ENCODE measurements at places on chromosomes 4 and X.

- no peak overlapping the region for H3K4me3 ChIP-seq
- peaks cover 3% of the 10 kb centered on the region for H3K27me3 ChIP-seq
- H3K4me1 ChIP-seq = peaks cover 19% of the 10 kb centered on the region
- DNase-seq = no peak
- H3K36me3 ChIP-seq = no peaks in the 10 kb centered on the region
- no peak overlapping the region for H3K27ac ChIP-seq
Measured at GRCh38 chr4:168758351-168758876, 251.6 kb downstream of the CBR4 start.

DNA sequence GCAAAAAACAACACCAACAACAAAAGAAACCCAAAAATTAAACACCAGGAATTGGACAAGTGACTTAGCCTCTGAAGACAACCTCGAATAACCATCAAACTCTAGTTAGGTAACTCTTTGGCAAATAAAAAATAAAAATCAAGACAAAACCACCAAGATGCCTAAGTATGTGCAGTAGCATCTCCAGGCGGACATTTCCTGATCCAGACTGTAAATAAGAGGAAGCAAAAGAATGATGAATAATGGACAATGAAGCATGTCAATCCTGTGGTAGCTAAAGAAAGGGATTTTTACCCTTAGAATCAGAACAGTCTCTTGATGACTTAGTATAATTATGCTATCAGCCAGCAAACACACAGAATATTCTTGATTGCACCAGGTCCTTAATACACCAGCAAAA, 276.7 kb upstream of the DIAPH2 start:
- H3K4me1 ChIP-seq = no peaks in the 10 kb centered on the region
- no peaks in the 10 kb centered on the region for H3K27me3 ChIP-seq
- no peak overlapping the region for H3K27ac ChIP-seq
- DNase-seq = no peak
- H3K36me3 ChIP-seq = no peaks in the 10 kb centered on the region

DNA sequence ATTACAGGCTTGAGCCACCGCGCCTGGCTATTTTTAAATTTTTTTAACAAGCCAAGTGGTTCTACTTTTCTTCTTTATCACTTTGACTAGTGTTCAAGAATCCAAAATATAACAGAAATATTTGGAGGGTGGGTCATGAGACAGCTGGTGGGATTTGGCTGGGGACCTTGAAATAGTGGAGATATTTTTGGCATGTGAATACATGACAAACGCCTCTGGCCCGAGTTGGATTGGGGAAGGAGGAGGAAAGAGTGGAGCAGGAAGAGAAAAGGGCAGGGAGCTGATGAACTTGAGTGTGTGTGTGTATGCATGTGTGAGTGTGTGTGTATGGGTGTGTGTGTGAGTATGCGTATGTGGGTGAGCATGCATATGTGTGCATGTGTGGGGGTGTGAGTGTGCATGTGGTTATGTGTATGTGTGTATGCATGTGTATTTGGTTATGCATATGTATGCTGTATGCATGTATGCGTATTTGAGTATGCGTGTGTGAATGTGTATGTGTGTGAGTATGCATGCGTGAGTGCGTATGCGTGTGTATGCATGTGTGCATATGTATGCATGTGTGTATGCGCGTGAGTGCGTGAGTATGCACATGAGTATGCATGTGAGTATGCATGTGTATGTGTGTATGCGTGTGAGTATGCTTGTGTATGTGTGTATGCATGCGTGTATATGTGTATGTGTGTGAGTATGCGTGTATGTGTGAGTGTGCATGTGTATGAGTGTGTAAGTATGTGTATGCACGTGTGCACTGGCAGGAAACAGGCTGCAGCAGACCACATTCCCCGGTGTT, 49.6 kb downstream of the JADE1 start:
- no peak overlapping the region for H3K4me3 ChIP-seq
- peaks cover 46% of the 10 kb centered on the region for H3K4me1 ChIP-seq
- no peak overlapping the region for H3K27ac ChIP-seq
- no peaks in the 10 kb centered on the region for H3K27me3 ChIP-seq

DNA sequence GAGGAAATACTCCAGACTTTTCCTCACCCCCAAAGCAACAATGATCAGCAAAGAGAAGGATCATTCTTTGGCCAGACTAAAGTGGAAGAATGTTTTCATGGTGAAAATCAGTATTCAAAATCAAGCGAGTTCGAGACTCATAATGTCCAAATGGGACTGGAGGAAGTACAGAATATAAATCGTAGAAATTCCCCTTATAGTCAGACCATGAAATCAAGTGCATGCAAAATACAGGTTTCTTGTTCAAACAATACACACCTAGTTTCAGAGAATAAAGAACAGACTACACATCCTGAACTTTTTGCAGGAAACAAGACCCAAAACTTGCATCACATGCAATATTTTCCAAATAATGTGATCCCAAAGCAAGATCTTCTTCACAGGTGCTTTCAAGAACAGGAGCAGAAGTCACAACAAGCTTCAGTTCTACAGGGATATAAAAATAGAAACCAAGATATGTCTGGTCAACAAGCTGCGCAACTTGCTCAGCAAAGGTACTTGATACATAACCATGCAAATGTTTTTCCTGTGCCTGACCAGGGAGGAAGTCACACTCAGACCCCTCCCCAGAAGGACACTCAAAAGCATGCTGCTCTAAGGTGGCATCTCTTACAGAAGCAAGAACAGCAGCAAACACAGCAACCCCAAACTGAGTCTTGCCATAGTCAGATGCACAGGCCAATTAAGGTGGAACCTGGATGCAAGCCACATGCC, 89.7 kb downstream of the TET2 start:
- H3K4me1 ChIP-seq = peaks cover 11% of the 10 kb centered on the region
- H3K4me3 ChIP-seq = no peak overlapping the region
- no peaks in the 10 kb centered on the region for H3K27me3 ChIP-seq
- no peak for DNase-seq
- no peak overlapping the region for H3K27ac ChIP-seq
- peaks cover 49% of the 10 kb centered on the region for H3K36me3 ChIP-seq

- H3K36me3 ChIP-seq = no peaks in the 10 kb centered on the region
- H3K27me3 ChIP-seq = peaks cover 77% of the 10 kb centered on the region
- H3K4me1 ChIP-seq = peaks cover 36% of the 10 kb centered on the region
- peak overlapping the region; percentile 52 for H3K4me3 ChIP-seq
Measured at GRCh38 chr4:76993787-76994641, 44.5 kb downstream of the SEPTIN11 start.

GRCh38 chr4:140236654-140237169, 82.7 kb upstream of the MAML3 start:
- H3K27me3 ChIP-seq = peaks cover 3% of the 10 kb centered on the region
- no peak overlapping the region for H3K4me3 ChIP-seq
- H3K4me1 ChIP-seq = peaks cover 37% of the 10 kb centered on the region
- DNase-seq = no peak
- H3K27ac ChIP-seq = no peak overlapping the region

DNA sequence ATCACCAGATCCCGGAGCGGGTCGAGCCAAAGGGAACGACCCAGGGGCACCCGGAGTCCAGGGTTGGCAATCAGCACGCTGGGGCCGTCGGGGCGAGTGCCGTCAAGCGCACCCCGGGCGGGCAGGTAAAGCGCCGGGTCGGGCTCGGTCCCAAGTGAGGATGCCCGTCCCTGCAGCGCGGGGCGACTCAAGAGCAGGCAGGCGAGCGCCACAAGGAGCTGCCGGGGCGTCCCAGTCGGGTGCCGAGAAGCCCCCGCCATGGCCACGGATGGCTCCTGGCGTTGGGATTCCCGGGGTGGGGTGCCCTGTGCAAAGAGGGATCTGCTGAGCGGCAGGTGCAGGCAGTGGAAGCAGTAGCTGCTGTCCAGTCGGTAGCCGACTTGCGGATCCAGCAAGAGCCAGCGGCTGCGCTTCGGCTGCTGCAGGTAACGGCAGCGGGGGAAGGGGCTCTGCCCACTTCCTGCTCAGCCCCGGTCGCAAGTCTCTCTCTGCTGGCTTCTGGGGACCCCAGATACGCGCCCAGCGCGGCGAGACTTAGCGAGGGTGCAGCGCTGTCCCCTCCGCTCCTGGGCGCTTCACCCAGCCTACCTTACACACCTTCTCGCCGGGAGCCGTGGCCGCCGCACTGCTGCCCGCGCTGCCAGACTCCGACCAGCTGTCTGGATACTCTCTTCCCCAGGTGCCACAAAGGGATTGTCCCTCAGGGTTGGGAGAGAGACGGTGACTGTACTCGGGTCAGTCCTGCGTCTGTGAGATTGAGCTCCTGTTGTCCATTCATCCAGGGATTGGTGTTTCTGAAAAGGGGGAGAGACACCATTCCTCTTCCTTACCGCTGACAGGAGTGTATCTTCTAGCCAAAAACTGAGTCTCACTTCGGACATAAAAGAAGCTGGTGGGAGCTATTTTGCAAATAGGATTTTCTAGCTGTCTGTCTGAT, at the start of gene FREM3:
Gene FREM3, minus strand, starts transcription at position 260 of the 937 bp plus-strand sequence. Its CDS starts 0 bp downstream, at position 260.
- DNase-seq = no peak
- H3K36me3 ChIP-seq = no peaks in the 10 kb centered on the region
- H3K27me3 ChIP-seq = peaks cover 66% of the 10 kb centered on the region
- peak within 1 kb of the TSS; percentile 76 for H3K4me3 ChIP-seq

DNA sequence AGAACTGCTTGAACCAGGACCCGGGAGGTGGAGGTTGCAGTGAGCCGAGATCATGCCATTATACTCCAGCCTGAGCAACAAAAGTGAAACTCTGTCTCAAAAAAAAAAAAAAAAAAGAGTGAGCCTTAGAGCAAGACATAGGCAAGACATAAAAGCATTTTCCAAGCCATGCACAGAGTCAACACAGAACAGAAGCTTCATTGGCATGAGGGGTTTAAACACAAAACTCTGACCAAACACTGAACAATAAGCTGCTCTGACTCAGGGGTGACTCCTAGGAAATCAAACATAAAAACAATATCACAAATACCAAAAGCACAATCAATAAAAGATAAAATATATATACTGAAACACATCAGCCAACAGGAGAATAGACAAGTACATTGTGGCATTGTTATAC, 136.8 kb downstream of the PLS3 start:
- H3K27ac ChIP-seq = no peak overlapping the region
- H3K4me3 ChIP-seq = no peak overlapping the region
- no peaks in the 10 kb centered on the region for H3K4me1 ChIP-seq
- no peak for DNase-seq

DNA sequence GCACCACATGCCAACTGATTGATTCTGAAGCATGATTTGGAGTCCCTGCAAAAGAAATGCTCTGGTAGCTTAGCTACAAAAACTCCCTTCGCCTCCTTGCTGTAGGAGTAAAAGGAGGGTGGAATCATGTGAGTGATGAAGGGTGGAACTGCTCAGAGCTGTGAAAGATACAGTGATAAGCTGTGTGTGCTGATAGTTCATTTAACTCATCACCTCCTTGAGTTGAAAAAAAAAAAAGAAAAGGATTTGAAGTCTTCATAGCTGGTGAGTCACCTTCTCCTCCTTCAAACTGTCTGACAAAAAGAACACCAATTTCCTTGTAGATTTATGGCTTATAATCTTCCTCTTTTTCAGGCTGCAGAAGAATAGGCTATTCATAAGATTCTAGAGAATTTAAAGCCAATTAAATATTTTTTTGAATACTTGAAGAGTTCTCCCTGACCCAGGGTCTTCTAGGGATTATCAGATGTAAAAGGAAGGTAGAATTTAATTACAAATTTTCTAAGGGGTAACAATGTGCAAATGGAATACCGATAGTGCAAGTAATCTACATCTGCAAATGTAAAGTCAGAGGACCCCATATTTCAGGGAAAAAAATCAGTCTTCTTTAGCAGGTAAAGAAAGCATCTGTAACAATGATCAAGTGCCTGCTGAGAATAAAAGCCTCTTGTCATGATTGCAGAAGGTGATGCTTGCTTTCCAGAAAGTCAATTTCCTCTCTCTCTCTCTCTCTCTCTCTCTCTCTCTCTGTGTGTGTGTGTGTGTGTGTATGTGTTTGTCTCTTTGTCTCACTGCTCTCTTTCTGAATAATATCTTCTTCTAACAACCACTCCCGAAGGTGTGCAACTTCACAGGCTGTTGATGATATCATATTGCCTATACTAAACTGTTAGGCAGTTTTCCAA, 208.8 kb upstream of the VEGFC start:
- DNase-seq = no peak
- no peaks in the 10 kb centered on the region for H3K36me3 ChIP-seq
- no peaks in the 10 kb centered on the region for H3K27me3 ChIP-seq

DNA sequence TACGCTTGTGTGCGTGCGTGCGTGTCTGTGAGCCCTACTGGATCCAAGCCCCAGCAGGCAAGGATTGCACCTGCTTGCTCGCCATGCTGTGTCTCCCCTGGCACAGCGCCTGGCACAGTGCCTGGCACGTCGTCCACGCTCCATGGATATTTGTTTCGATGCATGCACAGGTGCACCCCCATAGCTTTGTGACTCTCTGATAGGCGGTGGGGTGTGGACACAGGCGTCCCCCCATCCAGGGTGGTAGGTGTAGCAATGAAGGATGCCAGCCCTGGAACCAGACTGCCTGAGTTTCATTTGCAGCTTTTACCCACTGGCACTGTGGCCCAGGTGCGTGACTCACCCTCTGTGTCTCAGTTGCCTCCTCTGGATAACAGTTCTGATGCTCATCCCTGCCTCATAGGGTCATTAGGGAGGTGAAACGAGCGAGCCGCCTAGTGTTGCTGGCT, 20.2 kb downstream of the PIGG start:
- no peaks in the 10 kb centered on the region for H3K27me3 ChIP-seq
- no peaks in the 10 kb centered on the region for H3K4me1 ChIP-seq
- no peak overlapping the region for H3K4me3 ChIP-seq
- no peak for DNase-seq
- H3K36me3 ChIP-seq = peaks cover 52% of the 10 kb centered on the region

GRCh38 chr4:150038335-150039076, 39.7 kb upstream of the DCLK2 start:
- H3K36me3 ChIP-seq = no peaks in the 10 kb centered on the region
- no peaks in the 10 kb centered on the region for H3K4me1 ChIP-seq
- H3K4me3 ChIP-seq = no peak overlapping the region
- H3K27ac ChIP-seq = no peak overlapping the region

GRCh38 chrX:105869701-105870100, 47.4 kb downstream of the NRK start:
- no peak overlapping the region for H3K4me3 ChIP-seq
- no peaks in the 10 kb centered on the region for H3K36me3 ChIP-seq
- no peaks in the 10 kb centered on the region for H3K27me3 ChIP-seq
- H3K27ac ChIP-seq = no peak overlapping the region
